EH (cell line): ENCODE measurements at places on chromosomes 1 and 21.
A peak's percentile ranks its signal among the peaks of the same experiment; 100 is the strongest.

- DNase-seq = no peak
These were observed 55.3 kb downstream of the GORAB start for GRCh38 chr1:170587253-170587593.

DNA sequence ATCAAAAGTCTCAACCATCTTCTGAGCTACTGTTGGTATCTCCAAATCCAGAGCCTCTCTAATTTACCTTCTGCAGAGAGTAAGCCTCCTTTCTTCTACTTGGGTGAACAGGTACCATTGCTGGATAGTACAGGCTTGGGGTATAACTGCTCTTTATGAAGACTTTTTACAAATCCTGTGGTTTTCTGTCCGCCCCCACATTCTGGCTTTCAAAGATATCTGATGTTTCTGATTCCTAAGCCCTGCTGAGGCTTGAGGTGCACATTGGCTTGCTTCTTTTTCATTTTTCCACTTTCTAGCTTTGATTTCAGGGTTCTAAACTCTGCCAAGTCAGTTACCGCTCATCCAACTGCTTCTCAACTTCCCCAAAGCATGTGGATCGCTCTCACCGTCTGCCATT, 37.1 kb downstream of the TENT5C start:
- DNase-seq = no peak

- DNase-seq = no peak
These were observed 436.4 kb downstream of the DISC1 start for GRCh38 chr1:232062967-232063366.

- peak; percentile 37 for DNase-seq
These were observed 69.6 kb downstream of the PIK3R3 start for GRCh38 chr1:46062651-46063319.

GRCh38 chr1:163427279-163427678, 105.5 kb downstream of the NUF2 start:
- no peak for DNase-seq

GRCh38 chr1:160291248-160292220, 6.6 kb upstream of the PEX19 start:
- peak; percentile 67 for DNase-seq

GRCh38 chr1:174871886-174872285, 127.9 kb upstream of the CACYBP start:
- DNase-seq = no peak

DNA sequence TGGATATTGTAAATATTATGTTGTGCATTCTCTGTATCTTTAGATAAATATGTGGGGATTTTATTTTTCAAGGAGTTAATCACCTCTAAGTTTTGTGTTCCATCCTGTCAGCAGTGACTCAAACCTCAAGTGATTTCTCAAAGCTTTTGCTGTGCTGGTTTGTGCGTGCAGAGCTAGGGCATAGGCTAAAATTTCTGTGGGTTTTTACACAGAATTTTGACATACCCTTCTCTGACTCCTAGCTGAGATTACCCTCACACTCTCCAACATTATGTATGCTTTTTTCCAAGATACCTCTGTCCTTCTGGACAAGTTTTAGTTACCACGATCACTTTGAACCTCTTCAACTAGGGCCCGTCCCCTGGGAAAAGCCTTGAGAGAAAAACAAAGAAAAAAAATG, 384.9 kb downstream of the NCAM2 start:
- no peak for DNase-seq

DNA sequence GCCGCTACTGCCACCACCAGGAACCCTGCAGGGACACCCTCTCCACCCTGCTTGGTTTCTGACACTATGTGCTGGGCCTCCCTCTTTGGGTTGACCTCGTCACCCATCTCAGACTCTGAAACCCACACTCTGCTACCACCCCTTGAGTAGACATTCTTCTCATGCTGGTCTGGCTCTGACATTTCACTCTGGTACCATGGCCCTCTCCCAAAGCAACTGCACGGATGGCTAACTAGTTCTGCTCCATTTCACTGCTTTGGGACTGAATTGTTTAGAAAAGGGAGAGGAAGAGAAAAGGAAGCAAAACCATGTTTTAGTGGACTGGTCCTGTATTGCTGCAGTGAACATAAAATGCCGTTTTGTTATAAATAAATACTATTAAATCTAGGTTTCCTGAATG, 137.8 kb downstream of the KCNK2 start:
- DNase-seq = no peak

- no peak for DNase-seq
These were observed 301.8 kb downstream of the BRINP2 start for GRCh38 chr1:177472567-177472966.

GRCh38 chr1:243315893-243316292, 60.1 kb downstream of the SDCCAG8 start:
- no peak for DNase-seq

GRCh38 chr1:67213164-67213563, 46.9 kb downstream of the IL23R start:
- peak; percentile 21 for DNase-seq

- no peak for DNase-seq
These were observed 2.9 kb upstream of the RHEX start for GRCh38 chr1:206049919-206050600.

DNA sequence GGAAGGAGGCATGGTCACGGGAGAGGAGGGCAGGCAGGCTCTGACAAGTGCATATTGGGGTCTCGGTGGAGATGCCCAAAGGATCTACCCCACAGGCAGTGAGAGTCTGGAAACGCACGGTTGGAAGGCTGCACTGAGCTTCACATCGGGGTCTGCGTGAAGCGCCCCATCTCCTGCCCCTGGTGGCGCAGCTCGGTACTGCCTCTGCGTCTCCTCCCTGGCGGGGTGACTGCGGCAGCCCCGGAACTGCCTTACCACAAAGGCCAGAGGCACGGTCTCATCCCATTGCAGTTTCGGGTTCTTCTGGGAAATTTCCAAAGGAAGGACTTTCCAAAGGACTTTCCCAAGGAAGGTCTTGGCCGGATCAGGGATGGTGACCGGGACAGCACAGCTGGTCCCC, 69.2 kb upstream of the AJAP1 start:
- no peak for DNase-seq

- no peak for DNase-seq
These were observed 508.0 kb downstream of the OMA1 start for GRCh38 chr1:58038574-58038973.

GRCh38 chr1:3772715-3773571, at the start of gene SMIM1:
Gene SMIM1, plus strand, starts transcription at chr1:3772749. Its CDS starts 2,625 bp downstream, at chr1:3775374.
- no peak for DNase-seq

DNA sequence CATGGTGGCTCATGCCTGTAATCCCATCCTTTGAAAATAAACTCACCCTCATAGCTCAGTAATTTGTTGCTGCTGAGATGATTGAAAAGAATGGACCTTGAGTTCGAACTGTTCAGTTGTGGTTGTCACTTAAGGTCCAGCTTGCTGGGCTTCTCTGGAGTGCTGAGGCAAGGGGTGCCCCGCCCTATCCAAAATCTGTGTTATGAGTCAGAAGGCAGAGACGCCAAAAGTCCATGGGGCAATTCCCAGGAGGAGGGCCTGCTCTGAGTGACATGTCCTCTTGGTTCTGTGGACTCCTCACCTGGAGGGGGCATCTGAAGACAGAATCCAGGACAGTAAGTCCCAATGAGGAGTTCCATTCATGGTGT, 64.8 kb downstream of the MYOM3 start:
- peak; percentile 71 for DNase-seq
